ENCODE measurements at places on chromosomes 1 and 21.
A peak's percentile ranks its signal among the peaks of the same experiment; 100 is the strongest.

DNA sequence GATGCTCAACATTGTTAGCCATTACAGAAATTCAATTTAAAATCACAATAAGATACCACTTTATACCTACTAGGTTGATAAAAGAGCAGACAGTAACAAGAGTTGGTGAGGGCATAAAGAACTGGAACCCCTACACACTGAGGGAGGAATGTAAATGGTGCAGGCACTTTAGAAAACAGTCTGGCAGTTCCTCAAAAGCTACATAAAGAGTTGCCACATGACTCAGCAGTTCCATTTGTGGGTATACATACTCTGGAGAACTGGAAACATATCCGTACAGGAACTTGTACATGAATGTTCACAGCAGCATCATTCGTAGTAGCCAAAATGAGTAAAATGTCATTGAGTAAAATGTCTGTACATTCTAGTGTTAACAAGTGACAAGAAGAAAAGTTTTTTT lies 17.0 kb downstream of the NSL1 start:
- no peak for DNase-seq

GRCh38 chr21:46091631-46092025 lies 6.3 kb upstream of the COL6A2 start:
- DNase-seq = no peak

DNA sequence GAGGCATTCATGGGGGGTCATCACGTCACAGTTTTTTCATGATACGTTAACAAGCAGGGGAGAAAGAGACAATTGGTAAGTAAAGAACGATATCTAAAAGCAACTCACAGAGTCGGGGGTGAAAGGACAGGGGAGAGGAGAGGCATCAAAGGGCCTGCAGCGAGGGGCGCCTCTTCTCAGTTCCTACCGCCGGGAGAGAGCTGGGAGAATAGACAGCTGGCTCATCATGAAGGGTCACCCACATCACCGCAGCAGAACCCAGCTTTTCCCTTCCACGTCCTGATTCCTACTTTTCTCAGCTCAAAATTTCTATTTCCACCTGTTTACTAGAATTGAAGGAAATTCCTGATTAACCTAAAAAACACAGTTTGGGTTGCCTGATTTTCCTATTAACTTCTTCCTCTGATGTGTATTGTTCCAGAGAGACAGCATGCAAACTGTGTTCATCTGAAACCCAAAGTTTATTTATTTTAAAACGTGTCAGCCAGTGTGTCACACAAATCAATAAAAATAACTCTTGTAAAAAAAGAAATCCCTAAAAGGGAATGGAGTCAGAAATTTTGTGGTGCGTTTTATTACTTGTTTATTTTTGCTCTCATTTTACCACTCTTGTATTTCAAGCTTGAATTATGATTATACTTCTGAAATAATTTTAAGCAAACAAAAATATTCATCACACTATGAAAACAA lies 75.4 kb downstream of the SLC25A24 start:
- DNase-seq = no peak

DNA sequence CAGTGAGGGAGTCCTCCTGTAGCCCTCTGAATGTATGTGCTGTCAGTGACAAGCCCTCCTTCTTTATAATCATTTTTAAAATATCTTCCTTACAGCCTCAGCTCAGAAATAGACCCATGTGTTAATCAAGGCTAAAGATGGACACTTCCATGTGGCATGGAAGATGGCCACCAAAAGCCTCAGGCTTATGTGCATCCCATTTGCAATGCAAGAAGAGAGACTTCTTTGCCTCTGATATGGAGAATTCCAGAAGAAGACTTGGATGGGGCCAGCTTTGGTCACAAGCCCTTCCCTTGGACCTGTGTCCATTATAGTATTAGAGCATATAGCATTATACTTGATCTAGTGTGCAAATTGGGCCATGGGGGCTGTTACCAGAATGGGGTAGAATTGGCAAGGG lies 18.5 kb downstream of the CCDC185 start:
- no peak for DNase-seq

DNA sequence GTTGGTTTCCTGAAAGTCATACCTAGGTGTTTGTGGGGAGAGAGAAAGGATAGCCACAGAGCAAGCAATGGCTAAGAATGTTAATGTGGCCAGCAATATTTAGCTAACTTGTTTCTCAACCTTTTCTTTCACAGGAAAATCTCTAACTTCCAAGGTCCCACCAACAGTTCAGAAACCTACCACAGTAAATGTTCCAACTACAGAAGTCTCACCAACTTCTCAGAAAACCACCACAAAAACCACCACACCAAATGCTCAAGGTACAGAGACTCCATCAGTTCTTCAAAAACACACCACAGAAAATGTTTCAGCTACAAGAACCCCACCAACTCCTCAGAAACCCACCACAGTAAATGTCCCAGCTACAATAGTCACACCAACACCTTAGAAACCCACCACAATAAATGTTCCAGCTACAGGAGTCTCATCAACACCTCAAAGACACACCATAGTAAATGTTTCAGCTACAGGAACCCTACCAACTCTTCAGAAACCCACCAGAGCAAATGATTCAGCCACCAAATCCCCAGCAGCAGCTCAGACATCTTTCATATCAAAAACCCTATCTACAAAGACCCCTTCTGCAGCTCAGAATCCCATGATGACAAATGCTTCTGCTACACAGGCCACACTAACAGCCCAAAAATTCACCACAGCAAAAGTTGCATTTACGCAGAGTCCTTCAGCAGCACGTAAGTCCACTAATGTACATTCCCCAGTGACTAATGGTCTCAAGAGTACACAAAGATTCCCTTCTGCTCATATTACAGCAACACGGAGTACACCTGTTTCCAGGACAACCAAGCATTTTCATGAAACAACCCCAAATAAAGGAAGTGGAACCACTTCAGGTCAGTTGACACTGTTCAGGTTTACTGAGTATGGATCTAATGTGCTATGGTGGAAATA lies 15.3 kb downstream of the CD55 start:
- DNase-seq = peak; percentile 81

- DNase-seq = no peak
These were observed 377.4 kb downstream of the RRAGC start for GRCh38 chr1:38481871-38482826.

- no peak for DNase-seq
These were observed 40.5 kb downstream of the ATF3 start for GRCh38 chr1:212649020-212649419.

- no peak for DNase-seq
These were observed 4.2 kb upstream of the RAP1GAP start for GRCh38 chr1:21673277-21673780.

DNA sequence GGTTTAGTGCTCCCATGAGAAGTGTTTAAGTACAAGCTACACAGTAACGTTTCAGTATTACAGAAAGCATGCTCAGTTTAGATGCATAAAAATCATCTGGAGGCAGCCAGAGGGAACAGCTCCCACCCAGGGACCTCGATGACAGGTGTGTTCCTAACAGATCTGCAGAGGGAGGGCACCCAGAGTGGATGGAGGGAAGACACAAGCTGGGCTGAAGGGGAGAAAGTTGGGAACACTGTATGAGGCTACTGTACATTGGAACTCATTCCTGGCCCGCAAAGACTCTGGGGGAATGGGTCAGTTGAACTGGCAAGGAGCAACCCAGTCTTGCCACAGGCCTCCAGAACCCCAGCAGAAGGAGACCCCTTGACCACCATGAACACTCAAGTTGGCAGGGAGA lies 52.4 kb downstream of the ZP4 start:
- no peak for DNase-seq

DNA sequence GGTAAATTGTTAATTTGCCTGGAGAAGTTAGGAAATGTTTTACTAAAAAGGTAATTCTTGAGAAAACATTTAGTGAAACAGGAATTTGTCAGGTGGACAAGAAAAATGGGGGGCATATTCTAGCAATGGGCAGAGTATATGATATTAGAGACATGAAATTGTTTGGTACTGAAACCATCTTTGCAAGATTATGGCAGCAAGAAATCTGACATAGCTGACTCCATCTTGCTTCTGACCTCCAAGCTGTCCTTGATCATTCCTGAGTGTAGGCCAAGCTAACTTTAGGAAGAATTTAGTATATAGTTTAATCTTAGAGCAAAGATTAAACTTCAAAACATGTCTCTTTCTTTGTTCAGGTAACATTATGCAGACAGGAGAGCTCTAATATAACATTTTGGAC lies 14.0 kb upstream of the SAMSN1 start:
- DNase-seq = no peak

GRCh38 chr1:22591576-22591975 lies 28.3 kb downstream of the EPHA8 start:
- no peak for DNase-seq

GRCh38 chr1:210755991-210756659 lies 377.8 kb downstream of the KCNH1 start:
- no peak for DNase-seq

- peak; percentile 5 for DNase-seq
These were observed 41.0 kb upstream of the LIN9 start for GRCh38 chr1:226349801-226350518.

DNA sequence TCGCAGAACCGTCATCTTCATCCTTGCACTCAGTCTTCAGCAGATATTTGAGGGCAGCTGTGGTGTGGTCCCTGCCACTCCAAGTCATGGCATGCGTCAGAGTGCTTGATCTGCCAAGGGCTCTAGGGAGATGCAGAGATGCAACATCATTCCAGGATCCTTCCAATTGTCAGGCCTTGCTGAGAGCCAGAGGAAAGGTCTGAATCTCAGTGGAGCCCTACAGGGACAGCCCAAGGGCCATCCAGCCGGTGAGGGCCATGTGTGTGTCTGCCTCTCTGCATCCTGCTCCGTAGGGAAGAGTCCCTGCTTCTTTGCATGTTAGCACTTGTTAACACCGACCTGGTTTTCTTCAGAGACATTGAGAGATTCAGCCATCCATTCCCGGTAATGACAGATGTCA lies 17.6 kb downstream of the MAPKAPK2 start:
- DNase-seq = no peak

GRCh38 chr1:905811-906599 lies 17.7 kb upstream of the SAMD11 start:
- DNase-seq = no peak

GRCh38 chr21:45224189-45224938 lies 63.3 kb downstream of the POFUT2 start:
- peak; percentile 39 for DNase-seq

DNA sequence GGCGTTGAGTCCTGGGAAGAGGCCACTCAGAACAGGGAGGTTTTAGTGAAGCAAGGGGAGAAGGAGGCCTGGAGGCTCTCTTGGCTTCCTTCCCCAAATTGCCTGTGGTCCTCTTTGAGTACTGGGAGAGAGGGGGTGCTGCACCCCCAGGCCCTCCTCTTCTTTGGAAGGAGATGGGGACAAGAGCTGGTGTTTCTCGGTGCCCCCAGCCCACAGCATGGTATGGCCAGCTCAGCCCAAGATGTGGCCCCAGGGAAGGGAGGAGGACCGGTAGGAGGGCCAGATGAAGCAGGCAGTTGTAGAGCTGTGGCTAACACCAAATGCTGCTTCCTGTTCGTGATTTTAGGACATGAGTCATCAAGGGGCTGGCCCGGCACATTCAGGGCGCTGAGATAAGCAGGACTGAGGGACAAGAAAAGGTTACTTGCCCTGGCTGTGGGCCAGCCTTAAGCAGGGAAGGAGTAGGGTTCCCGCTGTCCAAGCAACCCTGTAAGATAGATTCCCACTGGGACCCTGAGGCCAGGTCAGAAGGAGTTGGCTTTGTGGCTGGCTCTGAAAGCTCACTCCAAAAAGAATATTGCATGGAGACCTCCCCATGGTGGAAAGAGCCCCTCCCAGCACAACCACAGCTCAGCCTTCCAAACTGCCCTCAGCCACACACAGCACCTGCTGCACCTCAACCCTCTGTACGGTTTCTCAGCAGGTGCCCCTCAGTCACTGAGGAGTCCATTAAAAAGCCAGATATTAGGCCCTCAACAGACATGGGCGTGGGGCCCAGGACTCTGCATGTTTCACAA lies 4.9 kb upstream of the TNFRSF1B start:
- DNase-seq = peak; percentile 93

GRCh38 chr1:7752512-7753417 lies 18.3 kb upstream of the VAMP3 start:
- peak; percentile 70 for DNase-seq

DNA sequence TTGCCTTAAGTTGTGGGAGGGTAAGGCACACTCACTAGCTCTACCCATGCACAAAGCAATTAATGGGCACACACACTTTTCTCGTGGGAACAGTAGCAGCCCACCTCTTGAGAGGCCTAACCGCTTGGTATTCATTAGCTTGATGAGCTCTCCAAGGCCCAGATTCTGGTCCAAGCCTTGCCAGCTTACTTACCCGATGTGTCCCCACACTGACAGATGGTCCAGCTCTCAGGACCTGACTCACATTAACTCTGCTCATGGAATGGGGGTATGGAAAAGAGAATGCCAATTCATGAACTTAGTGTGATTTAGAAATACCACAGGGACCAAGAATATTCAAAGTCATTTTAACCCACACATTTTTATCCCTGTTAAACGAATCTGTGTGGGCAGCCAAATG lies 106.8 kb upstream of the CACHD1 start:
- no peak for DNase-seq
